ENCODE measurements at places on chromosomes 13 and 19.

DNA sequence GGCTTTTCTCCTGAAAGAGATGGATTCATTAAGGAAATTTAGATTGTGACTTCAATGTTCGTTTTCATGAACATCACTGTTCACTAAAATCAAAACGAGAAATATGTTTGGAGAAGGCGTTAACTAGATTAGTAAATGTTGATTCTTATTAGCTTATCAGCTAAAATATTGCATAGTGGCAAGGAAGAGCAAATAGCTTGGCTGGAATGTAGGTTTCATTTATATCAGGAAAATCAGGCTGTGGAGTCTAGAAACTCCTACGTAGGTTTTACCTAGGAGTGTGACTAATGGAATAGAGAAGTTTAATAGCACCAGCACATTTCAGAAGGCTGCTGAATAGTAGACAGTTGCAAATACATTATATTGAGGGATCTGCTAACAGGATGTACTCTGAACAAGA, 344.9 kb downstream of the LIG4 start:
- DNase-seq = no peak

GRCh38 chr19:7862413-7862951, 11.7 kb downstream of the PRR36 start:
- peak; percentile 64 for DNase-seq

DNA sequence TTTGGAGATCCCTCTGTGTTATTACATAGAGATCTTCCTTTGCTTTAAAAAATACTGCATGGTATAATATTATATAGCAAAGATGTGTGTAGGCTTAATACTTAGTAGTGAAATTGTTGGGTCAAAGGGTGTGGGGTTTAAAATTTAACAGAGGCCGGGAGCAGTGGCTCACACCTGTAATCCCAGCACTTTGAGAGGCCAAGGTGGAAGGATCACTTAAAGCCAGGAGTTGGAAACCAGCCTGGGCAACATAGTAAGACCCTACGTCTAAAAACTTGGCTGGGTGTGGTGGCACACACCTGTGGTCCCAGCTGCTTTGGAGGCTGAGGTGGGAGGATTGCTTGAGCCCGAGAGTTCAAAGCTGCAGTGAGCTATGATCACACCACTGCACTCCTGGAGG, 22.3 kb upstream of the CEBPA start:
- DNase-seq = no peak

DNA sequence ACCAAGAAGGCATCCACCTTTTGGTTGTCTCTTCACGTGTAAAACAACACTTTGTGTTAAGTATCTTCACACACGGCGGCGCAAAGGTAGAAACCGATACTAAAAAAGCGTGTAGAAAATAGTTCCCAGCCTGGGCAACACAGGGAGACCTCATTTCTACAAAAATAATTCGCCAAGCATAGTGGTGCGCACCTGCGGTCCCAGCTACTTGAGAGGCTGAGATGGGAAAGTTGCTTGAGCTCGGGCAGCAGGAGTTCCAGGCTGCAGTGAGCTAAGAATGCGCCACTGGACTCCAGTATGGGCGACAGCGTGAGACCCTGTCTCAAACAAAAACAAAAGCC, 573 bp upstream of the ERCC5 start:
- DNase-seq = no peak

DNA sequence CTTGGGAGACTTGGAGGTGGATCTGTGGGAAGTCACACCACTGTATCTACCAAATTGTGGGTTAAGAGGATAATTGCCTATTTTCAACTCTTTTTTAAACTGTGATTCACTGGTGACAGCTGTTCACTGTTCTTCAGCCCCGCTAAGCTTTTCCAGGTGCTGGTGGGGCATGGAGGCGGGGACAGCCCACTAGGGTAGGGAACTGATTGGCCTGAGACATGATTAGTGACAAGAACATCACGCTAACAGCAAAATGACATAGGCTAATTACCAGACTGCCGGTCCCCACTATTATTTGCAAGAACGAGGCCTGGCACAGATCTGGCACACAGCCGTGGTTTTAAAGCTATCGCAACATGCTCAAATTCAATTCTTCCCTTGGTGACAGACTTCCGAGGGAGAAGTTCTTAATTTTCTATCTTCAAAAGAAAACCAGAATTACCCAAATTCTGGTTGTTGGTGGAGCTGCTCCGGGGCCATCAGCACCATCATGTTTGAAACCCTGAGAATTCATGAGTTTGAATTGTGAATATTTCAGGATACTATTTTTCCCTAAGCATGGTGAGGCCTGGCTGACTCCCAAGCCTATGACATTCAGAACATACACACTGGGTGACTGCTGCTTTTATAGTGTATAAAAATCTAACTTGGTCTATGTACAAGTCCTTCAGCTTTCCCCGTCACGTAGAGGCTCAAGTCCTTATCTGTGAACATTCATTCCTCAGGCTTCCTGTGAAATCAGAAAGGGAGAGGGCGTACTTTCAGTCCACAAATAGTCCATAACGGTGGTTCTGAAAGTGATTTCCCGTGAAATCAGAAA, 17.9 kb downstream of the DOCK9 start:
- DNase-seq = no peak

- no peak for DNase-seq
Observed at GRCh38 chr13:102692491-102692826, 2.4 kb downstream of the METTL21C start.

GRCh38 chr13:46170268-46170667, 11.7 kb downstream of the LCP1 start:
- DNase-seq = no peak

- DNase-seq = no peak
Observed at GRCh38 chr13:98133946-98134345, 8.9 kb upstream of the FARP1 start.

DNA sequence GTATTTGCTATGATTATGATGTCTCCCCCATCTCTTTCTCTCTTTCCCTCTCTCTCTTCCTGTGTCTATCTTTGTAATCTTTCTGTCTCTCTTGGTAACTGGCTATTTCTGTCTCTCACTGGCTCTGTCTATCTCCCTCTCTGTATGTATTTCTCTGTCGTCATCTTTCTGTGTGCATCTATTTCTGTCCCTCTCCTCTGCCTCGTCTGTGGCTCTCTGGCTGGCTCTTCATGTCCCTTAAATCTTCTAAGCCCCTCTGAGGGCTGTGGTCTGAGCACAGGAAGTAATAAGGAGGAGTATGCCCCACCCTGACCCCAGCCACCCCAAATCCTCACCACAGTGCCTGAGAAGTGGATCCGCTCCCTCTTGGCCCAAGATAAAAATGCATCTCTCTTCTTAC, 104.4 kb downstream of the DNAJC15 start:
- no peak for DNase-seq

DNA sequence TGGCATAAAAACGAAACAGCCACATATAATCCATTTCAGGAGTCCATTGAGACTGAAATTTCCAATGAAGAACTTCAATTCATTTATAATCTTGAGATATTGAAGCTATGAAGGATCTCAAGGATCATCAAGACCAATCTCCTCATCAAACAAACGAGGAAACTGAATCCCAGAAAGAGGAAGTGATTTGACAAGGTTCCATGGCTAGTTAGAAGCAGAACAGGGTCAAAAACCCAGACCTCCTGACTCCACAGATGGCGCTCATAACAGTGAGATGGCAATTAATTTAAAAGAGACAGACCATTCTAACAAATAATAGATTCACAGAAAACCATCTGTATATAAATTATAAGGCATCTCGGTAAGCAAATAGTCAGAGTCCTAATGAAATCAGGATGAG, 229.7 kb downstream of the KCTD12 start:
- DNase-seq = no peak
